ENCODE measurements at places on chromosomes 11 and 22. TPM values are rescaled to one million over a fixed set of nuclear protein-coding genes. Genes with fewer than 3 reads are reported as not detected.
A peak's percentile ranks its signal among the peaks of the same experiment; 100 is the strongest.

DNA sequence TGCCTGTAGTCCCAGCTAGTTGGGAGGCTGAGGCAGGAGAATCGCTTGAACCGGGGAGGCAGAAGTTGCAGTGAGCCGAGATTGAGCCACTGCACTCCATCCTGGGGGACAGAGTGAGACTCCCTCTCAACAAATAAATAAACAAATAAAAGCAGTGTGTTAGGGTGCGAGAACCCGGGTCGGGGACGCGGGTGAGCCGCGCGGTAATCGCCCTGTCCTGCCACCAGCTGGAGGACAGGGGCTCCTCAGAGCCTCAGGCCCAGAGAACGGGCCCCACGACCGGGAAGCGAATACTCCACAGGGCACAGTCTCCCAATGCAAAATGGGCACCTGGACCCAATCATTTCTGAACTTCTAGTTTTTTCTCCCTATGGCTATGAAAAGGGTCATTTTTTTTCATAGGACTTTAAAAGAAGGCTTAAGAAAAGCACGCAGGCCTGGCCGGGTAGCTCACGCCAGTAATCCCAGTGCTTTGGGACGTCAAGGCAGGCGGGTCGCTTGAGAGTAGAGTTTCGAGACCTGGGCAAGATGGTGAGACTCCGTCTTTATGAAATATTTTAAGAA is 744 bp upstream of the MCM5 start:
- no peak for DNase-seq

DNA sequence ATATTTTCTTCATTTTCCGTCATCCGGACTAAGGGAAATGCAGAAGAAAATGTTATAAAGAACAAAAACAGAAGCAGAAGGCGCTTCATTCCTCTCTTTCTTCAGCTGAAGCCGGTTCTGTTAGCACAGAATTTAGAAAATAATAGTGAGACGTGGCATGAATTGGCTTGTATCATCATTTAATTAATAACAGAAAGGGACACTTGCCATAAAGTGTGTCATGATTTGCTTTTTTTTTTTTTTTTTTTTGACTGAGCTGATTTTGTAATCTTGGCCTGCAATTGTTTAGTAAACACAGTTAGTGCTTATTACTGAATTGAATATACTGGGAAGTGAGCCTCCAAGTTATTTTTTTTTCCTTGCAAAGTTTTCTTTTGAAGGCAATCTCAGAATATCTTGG is at the start of gene MMP27:
Gene MMP27, minus strand, starts transcription at position 144 of the 400 bp plus-strand sequence. Its CDS starts 55 bp downstream, at position 89.
- DNase-seq: no peak

DNA sequence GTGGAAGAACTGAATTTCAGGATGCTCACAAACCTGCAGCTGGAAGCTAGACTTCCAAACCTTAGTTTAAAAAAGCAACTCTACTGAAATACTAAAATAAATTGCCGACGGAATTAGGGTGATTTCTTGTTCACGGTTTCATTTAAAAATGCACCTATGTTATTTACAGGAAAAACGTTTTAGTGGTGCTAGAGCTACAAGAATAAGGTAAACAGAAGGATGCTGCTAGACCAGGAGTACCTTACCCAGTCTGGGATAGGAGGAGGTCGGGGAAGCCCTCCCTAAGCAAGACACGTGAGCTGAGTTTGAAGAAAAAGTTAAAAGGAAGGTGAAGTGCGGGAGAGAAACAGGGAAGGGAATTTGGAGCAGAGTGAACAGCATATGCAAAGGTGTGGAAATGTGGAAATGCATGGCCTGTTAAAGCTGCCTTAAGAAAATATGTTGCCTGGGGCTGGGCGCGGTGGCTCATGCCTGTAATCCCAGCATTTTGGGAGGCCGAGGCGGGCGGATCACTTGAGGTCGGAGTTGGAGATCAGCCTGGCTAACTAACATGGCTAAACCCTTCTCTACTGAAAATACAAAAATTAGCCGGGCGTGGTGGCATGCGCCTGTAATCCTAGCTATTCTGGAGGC is 1.4 kb upstream of the FTH1 start:
- no peak for DNase-seq

DNA sequence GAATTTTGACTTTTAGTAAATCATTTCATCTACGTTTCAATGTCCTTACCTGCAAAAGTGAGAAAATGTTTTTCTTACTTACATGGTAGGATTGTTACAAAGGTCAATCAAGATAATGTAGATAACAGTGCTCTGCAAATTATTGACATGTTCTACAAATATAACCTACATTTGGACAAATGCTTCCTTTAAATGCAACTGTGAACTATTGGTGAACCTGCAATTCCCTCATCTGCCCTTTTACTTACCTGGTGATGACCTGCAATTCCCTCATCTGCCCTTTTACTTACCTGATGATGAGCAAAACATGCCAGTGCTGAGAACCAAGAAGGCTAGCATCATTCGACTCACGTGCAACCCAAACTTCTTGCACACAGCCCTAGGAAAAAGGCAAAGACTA is 11.1 kb downstream of the ALG9 start:
- no peak for DNase-seq

GRCh38 chr11:111283945-111284481 is 14.3 kb upstream of the POU2AF3 start:
- DNase-seq: no peak

GRCh38 chr11:88655196-88655595 is 317.7 kb upstream of the CTSC start:
- DNase-seq: no peak

DNA sequence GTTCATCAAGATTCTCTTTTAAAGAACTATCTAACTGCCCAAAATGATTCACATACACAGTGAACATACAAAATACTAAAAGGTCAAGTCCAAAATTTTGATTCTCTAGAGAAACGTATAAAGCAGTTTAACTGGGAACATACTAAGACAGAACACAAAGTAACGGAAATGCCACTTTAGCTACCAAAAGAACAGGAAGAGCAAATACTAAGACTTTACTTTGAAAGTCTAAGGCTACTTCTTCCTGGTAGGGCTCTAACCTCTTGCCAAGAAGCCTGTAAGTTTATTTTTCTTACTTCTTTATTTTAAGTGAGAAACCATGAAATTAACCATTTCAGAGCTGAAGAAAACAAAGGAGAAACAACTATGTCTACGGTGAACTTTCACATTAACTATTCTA is 6.2 kb downstream of the PICALM start:
- DNase-seq: no peak

DNA sequence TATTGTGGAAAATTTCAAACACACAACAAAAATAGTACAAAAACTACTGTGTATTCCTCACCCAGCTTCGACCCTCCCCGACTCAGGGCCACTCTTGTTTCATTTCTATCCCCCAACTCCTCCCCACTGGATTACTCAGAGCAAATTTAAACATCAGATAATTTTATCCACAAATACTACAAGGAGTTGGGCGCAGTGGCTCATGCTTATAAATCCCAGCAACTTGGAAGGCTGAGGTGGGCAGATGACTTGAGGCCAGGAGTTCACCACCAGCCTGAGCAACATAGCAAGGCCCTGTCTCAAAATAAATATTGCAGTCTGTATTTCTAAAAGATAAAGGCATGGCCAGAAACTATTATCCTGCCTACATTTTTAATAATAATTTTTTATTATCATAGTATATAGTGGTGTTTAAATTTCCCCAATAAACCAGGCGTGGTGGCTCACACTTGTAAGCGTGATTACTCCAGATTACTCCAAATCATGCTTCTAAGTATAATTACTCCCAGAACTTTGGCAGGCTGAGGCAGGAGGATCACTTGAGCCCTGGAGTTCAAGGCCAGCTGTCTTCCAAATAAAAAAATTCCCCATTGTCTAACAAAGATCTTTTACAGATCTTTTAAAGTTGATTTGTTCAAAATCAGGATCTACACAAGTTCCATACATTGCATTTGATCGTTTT is 39.8 kb downstream of the LRRC32 start:
- no peak for DNase-seq

GRCh38 chr22:23537416-23537815 is 42.7 kb downstream of the IGLL1 start:
- no peak for DNase-seq

GRCh38 chr11:65340226-65340625 is 6.6 kb downstream of the DPF2 start:
- DNase-seq: no peak

DNA sequence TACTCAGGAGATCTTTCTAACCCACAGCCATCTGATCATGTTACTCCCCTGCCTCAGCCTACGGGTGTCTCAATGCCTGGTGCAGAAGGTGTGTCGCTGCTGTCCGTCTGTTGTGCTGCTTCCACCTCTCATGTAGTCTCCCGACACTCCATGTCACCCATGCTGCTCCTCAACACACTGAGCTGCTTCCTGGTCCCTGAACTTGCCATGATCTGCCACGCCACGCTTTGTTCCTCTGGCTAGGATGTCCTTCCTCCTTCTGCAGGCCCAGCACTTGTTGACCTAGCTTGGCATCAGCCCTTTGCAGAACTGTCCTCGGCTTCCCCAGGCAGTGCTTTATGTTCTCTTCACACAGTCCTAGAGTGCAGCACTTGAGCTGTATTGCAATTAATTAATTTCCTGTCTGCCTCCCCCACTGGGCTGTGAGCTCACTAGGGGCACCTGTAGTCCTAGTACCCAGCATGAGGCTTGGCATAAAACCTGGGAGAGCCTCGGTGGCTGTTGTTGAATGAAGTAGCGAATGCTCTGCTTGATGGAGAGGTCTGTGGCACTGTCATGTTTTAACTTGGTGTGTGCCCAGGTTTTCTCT is 9.5 kb downstream of the GTPBP1 start:
- DNase-seq: no peak

DNA sequence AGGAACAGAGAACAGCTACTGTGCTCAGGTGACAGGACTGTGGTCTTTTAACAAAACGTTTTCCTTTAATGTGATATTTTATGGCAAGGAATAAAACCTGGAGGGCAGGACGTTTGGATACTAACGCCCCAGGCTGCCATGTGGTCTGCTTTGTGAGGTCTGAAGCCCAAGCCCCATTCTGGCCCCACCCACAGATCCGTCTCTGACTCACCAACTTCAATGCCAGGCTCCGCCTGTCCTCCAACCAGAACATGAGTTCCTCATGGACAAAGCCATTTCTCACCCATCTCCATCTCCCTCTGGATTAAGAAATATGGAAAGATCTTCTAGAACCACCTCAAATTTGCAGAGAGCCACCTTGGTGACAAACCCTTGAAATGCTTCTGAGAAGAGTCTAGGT is 148.8 kb downstream of the CRYBB2 start:
- DNase-seq: no peak

DNA sequence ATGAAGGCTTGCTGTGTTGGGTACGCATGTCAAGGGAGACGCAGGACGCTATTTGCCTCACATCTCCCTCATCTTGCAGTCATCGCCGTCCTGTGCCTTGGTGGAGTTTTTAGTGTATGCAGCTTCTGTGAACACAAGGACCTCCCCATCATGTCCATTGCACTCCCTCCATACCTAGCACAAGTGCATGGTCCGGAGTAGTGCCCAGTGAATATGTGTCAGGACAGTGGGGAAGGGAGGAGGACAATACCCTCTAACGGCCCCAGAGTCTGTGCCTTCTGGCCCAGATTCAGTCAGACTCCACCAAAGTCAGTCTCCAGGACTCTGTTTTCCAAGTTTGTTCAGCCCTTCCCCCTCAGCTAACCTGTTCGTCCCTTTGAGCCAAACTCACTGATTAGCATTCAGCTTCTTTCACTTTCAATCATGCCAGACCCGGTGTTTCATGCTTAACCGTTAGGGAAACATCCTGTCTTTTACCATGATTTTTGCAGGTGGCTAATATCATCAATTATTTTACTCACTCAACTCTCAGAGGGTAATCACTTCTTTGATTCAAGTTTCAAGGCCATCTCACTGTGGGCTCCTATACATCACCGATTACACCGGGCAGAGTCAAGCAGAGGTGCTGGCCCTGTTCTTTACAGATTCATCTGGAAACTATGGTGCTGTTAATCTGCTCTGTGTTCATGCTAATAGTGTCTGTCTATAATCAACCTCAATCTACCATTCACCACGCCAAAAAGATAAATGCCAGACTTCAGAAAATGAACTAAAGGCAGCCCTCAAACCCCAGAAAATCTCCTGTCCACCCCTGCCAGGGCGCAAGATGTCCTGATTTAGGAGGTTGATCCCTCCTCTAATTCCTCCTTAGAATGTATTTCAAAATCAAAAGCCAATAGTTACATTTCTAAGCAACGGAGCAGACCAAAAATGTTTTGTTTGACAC is 156.5 kb downstream of the RRAS2 start:
- no peak for DNase-seq

- peak; percentile 38 for DNase-seq
These were observed 75.0 kb upstream of the SHANK2 start for GRCh38 chr11:71327156-71328085.

GRCh38 chr11:59962107-59962482 is 1.7 kb upstream of the OOSP4A start:
- no peak for DNase-seq

GRCh38 chr11:116832350-116833290 is 2.9 kb downstream of the APOC3 start:
- peak; percentile 49 for DNase-seq

GRCh38 chr11:72375241-72375960 is 58.9 kb downstream of the CLPB start:
- DNase-seq: no peak

- peak; percentile 81 for DNase-seq
These were observed 19.2 kb downstream of the XRRA1 start for GRCh38 chr11:74929431-74930363.

GRCh38 chr11:10376061-10376460 is 71.2 kb downstream of the ADM start:
- no peak for DNase-seq

- no peak for DNase-seq
These were observed 55.8 kb downstream of the IRAG1 start for GRCh38 chr11:10637731-10638151.

Gene BBOX1
- total RNA-seq: not detected

Gene ACR
- total RNA-seq: not detected

Gene OSM
- total RNA-seq: 38.7 TPM

Gene RFPL2
- total RNA-seq: not detected

Gene LRRC32
- total RNA-seq: not detected

Gene FJX1
- 1.8 TPM for total RNA-seq

Gene OR51B5
- not detected for total RNA-seq

Gene TAF10
- total RNA-seq: 118 TPM

Gene SPON1
- 0.10 TPM for total RNA-seq

Gene SAC3D1
- total RNA-seq: 7.6 TPM

Gene NXPE4
- total RNA-seq: not detected

Gene KLHL35
- 0.62 TPM for total RNA-seq

Gene SPI1
- 2.0 TPM for total RNA-seq
